ENCODE measurements at places on chromosomes 4 and X. TPM values are rescaled to one million over a fixed set of nuclear protein-coding genes. Genes with fewer than 3 reads are reported as not detected.

The PNMA6F gene
- not detected for total RNA-seq

The MTNR1A gene
- 0.49 TPM for total RNA-seq

The CXCL5 gene
- not detected for total RNA-seq

The PDHA2 gene
- not detected for total RNA-seq

The SSX3 gene
- total RNA-seq: not detected

The CSAG2 gene
- not detected for total RNA-seq

The AFM gene
- total RNA-seq: not detected

The NKX3-2 gene
- total RNA-seq: 0.53 TPM

The MUC7 gene
- not detected for total RNA-seq

The ITIH6 gene
- 2.8 TPM for total RNA-seq

The VGLL1 gene
- not detected for total RNA-seq

The GNRHR gene
- total RNA-seq: not detected

The GPC3 gene
- total RNA-seq: not detected

The ZFP92 gene
- not detected for total RNA-seq

The CHIC2 gene
- total RNA-seq: 51.9 TPM

The MAGEA9B gene
- total RNA-seq: not detected

The SLC25A31 gene
- total RNA-seq: not detected

The ANXA5 gene
- 225 TPM for total RNA-seq

The TACR3 gene
- total RNA-seq: 0.15 TPM

The SMARCA1 gene
- total RNA-seq: 19.3 TPM

The CFAP47 gene
- total RNA-seq: 0.08 TPM

The REST gene
- 23.2 TPM for total RNA-seq

The VCX2 gene
- total RNA-seq: 37.1 TPM

The SCLT1 gene
- 14.7 TPM for total RNA-seq

The CPZ gene
- total RNA-seq: not detected

The FAT4 gene
- 1.2 TPM for total RNA-seq

The TRPC3 gene
- 1.4 TPM for total RNA-seq

The TBC1D8B gene
- total RNA-seq: 0.56 TPM

The TCEAL5 gene
- not detected for total RNA-seq

The ZDHHC15 gene
- total RNA-seq: 0.05 TPM

The BMP3 gene
- total RNA-seq: not detected

The FAM236B gene
- total RNA-seq: not detected

The SPP1 gene
- total RNA-seq: 3.7 TPM

The HTN3 gene
- not detected for total RNA-seq
